Epithelial cell of alveolus of lung (primary cell): ENCODE measurements at places on chromosomes 5 and 9. TPM values are rescaled to one million over a fixed set of nuclear protein-coding genes. Genes with fewer than 3 reads are reported as not detected.

RAB14 gene
- 23.7 and 35.9 TPM in 2 replicates for total RNA-seq

DDX4 gene
- total RNA-seq = not detected in 2 replicates

SHOC1 gene
- not detected in 2 replicates for total RNA-seq

IL9 gene
- total RNA-seq = not detected in 2 replicates

PCDHB15 gene
- total RNA-seq = under 0.01 and 0.48 TPM in 2 replicates

CCDC187 gene
- total RNA-seq = not detected in 2 replicates

SERF1A gene
- 14.0 and 18.7 TPM in 2 replicates for total RNA-seq

EQTN gene
- not detected in 2 replicates for total RNA-seq

PCDHA1 gene
- not detected in 2 replicates for total RNA-seq

PCDHB8 gene
- total RNA-seq = not detected in 2 replicates

CXXC5 gene
- total RNA-seq = 20.5 and 21.9 TPM in 2 replicates

SLC44A1 gene
- 23.4 and 26.2 TPM in 2 replicates for total RNA-seq

SPATA31A3 gene
- total RNA-seq = not detected in 2 replicates

ZNF782 gene
- total RNA-seq = 3.5 and 4.5 TPM in 2 replicates

ADAMTSL2 gene
- total RNA-seq = 0.26 and 2.4 TPM in 2 replicates

UBLCP1 gene
- 22.9 and 31.5 TPM in 2 replicates for total RNA-seq

NR5A1 gene
- total RNA-seq = not detected in 2 replicates

ORM2 gene
- not detected in 2 replicates for total RNA-seq

DRD1 gene
- not detected in 2 replicates for total RNA-seq

TLR4 gene
- 0.64 and 1.4 TPM in 2 replicates for total RNA-seq

TMEM252 gene
- total RNA-seq = not detected in 2 replicates

SPINK6 gene
- not detected in 2 replicates for total RNA-seq

ENG gene
- total RNA-seq = 52.9 and 72.1 TPM in 2 replicates

PCDHGA10 gene
- 3.4 and 11.8 TPM in 2 replicates for total RNA-seq

CA9 gene
- total RNA-seq = 6.7 and 52.0 TPM in 2 replicates
